DMS 273 treated with DMSO at 0.1 percent for 48 hours (cell line): ENCODE measurements at places on chromosomes 5 and 9.

DNA sequence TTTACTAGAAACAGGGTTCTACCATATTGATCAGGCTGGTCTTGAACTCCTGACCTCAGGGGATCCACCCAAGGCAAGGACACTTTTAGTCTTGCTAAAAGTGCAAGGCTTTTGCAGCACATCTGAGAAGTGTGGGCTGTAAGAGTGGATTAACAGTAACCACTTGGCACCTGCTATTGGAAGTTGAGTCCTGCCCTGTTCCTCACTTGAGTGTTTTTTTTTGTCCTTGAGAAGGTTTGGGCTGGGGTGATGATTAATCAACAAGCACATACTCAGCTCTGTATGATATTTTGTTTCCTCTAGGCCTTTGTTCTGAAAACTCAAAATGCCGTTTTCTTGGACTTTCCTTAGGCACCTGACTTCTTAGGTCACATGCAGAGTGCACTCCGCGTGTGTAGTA, 37.4 kb downstream of the SNX30 start:
- DNase-seq = no peak

DNA sequence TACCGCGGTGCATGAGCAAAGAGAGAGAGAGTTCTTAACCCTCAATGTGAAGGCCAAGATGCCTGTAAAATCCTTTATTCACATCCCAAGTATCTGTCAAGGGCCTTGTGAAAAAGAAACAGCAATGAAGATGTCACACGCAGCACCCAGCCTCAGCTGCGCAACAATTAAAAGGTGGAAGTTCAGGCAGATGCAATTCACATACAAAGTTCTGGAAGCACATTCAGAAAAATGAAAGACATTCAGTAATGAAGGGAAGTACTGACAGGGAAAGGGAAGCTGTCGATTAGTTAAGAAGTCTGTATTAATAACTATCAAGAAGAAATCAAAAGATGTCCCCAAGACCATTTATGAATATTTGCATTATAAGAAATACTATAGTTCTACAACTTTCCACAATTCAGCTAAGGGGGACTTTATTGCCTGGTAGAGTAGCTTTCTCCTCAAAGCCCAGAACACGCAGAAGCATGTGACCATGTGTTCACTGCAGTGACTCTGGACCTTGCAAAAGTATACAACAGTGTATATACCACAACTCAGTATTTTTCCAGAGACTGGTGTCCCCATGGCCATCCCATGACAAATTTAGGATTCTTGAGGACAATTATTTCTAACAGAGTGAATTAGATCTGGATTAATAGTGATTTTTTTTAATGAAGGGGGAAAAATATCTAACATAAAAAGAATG, 137.5 kb downstream of the CDK5RAP2 start:
- DNase-seq = no peak

GRCh38 chr5:86407711-86408110, 210.0 kb upstream of the COX7C start:
- no peak for DNase-seq

GRCh38 chr5:41457094-41457493, 53.3 kb downstream of the PLCXD3 start:
- DNase-seq = no peak

- no peak for DNase-seq
Observed at GRCh38 chr5:39092581-39093351, 18.6 kb upstream of the RICTOR start.
